ENCODE measurements at places on chromosomes 11 and 22. TPM values are rescaled to one million over a fixed set of nuclear protein-coding genes. Genes with fewer than 3 reads are reported as not detected.

PRRG4 gene
- not detected for total RNA-seq

OLFML1 gene
- total RNA-seq, result 59.7 TPM

SMIM38 gene
- 0.73 TPM for total RNA-seq

- H3K27ac ChIP-seq, result no peak overlapping the region
- H3K4me1 ChIP-seq, result no peaks in the 10 kb centered on the region
- H3K27me3 ChIP-seq, result peaks cover 7% of the 10 kb centered on the region
- H3K36me3 ChIP-seq, result no peaks in the 10 kb centered on the region
- peak; percentile 3 for DNase-seq
Observed at GRCh38 chr11:71163371-71163770, 89.0 kb downstream of the SHANK2 start.

- peak overlapping the region; percentile 98 for H3K27ac ChIP-seq
- no peaks in the 10 kb centered on the region for H3K27me3 ChIP-seq
- peaks cover 17% of the 10 kb centered on the region for H3K36me3 ChIP-seq
- DNase-seq, result no peak
- peaks cover 79% of the 10 kb centered on the region for H3K4me1 ChIP-seq
Observed at GRCh38 chr11:62556875-62557631, 10.4 kb upstream of the AHNAK start.

GRCh38 chr11:125141686-125142535 is 22.6 kb upstream of the PKNOX2 start:
- H3K4me3 ChIP-seq, result no peak overlapping the region
- peaks cover 19% of the 10 kb centered on the region for H3K4me1 ChIP-seq
- no peaks in the 10 kb centered on the region for H3K36me3 ChIP-seq
- H3K27me3 ChIP-seq, result no peaks in the 10 kb centered on the region

DNA sequence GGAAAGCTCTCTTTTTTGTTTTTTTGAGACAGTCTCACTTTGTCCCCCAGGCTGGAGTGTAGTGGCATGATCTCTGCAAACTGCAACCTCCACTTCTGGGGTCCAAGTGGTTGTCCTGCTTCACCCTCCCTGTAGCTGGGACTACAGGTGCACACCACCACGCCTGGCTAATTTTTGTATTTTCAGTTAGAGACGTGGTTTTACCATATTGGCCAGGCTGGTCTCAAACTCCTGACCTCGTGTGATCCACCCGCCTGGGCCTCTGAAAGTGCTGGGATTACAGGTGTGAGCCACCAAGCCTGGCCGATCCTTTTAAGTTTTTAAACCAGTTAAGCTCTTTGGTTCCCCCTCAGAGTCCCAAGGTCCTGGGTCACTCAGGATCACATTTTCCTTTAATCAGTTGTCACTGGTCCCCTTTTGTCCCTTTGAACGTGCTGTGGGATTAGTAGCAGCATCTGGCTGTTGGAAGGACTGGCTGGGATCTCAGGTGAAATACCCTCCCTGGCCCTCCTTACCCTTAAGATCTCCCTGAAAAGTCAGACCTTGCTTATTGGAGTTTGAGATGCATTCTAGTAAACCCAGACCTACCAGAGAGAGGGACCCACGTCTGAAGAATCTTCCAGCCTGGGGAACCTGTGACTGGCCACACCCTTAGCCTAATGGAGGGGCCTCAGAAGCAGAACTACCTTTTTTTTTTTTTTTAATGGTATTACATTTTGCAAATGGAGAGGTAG is 8.1 kb downstream of the MALAT1 start:
- H3K27me3 ChIP-seq, result no peaks in the 10 kb centered on the region
- peaks cover 26% of the 10 kb centered on the region for H3K4me1 ChIP-seq
- no peak for DNase-seq
- H3K36me3 ChIP-seq, result no peaks in the 10 kb centered on the region
- H3K27ac ChIP-seq, result no peak overlapping the region
- H3K4me3 ChIP-seq, result no peak overlapping the region

DNA sequence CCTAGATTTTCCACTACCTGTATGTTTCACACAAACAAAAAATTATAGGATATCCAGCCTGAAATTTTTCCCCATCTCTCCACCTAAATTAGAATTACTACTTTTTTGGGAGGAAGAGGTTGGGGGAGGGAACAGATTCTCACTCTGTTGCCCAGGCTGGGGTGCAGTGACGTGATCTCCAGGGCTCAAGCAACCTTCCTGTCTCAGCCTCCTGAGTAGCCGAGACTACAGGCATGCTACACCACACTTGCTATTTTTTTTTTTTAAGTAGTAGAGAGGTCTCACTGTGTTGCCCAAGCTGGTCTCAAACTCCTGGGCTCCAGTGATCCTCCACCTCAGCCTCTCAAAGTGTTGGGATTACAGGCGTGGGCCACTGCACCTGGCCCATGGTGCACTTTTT is 9.5 kb downstream of the JAML start:
- no peak overlapping the region for H3K4me3 ChIP-seq
- peaks cover 12% of the 10 kb centered on the region for H3K4me1 ChIP-seq
- no peak for DNase-seq
- H3K27ac ChIP-seq, result no peak overlapping the region

DNA sequence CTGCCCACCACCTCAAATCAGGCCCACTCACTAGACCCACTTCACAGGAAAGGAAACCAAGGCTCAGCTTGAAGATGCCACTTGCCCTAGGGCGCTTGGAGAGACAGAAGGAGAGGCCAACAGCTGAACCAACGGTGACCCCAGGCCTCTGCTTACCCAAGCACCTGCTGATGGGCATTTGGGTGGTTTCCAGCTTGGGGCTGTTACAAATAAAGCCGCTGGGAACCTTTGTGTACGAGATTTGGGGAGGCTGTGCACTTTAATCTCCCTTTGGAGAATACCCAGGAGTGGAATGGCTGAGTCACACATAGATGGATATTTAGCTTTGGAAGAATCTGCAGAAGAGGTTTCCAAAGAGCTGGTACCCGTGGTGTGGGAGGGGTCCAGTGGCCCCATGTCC is 50.9 kb upstream of the LINC01488 start:
- no peak overlapping the region for H3K4me3 ChIP-seq
- no peaks in the 10 kb centered on the region for H3K36me3 ChIP-seq
- H3K27me3 ChIP-seq, result no peaks in the 10 kb centered on the region
- no peak for DNase-seq

GRCh38 chr11:82864268-82864667 is 36.0 kb downstream of the PRCP start:
- DNase-seq, result no peak
- no peak overlapping the region for H3K4me3 ChIP-seq
- H3K27me3 ChIP-seq, result no peaks in the 10 kb centered on the region
- no peak overlapping the region for H3K27ac ChIP-seq
- H3K4me1 ChIP-seq, result peaks cover 16% of the 10 kb centered on the region

DNA sequence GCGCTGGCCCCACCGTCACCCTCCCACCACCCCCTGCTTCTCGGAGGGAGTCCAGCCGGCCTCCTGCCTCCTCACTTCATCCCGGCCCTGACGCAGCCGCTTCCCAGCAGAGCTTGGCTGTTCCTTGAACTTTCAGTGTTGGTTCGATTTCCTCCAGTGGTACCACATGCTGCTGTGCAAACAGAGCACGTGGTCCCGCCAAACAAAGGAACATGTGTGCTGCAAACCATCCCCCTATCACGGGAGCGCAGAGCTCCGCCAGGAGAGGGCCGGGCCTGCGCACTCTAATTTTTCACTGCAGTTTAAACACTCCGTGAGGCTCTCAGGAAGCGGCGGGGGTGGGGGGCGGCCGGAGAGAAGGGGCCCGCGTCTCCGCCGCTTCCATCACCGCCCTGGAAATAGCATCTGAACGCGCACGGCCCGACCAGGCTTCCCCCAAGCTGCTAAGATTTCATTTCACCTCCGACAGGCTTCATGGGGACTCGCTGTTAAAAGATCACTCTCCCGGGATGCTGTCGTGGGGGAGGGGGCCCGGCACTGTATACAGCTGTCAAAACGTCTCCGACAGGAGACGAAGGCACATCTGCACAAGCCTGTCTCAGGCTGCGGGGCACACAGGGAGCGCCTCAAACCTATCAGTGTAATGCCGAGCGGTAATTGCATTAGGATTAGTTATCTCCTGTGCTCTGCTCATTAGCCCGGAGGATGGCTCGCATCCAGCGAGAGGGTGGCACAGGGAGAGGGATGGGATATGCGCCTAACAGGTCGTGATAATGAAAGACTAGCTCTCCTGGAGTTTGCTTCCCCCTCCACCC is 269.9 kb upstream of the SORL1-AS1 start:
- H3K27me3 ChIP-seq, result no peaks in the 10 kb centered on the region
- no peaks in the 10 kb centered on the region for H3K36me3 ChIP-seq
- DNase-seq, result peak; percentile 87

DNA sequence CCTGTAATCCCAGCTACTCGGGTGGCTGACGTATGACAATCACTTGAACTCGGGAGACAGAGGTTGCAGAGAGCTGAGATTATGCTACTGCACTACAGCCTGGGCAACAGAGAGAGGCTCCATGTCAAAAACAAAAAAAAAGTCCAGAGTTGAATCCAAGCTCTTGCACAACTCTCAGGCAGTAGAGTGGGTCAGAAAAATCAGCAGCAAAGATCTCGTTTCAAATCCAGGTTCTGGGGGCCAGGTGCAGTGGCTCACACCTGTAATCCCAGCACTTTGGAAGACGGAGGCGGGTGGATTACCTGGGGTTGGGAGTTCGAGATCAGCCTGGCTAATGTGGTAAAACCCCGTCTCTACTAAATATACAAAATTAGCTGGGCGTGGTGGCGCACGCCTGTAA is 24.9 kb downstream of the CLPB start:
- H3K27me3 ChIP-seq, result no peaks in the 10 kb centered on the region
- H3K4me3 ChIP-seq, result no peak overlapping the region
- peaks cover 14% of the 10 kb centered on the region for H3K4me1 ChIP-seq
- H3K36me3 ChIP-seq, result peaks cover 3% of the 10 kb centered on the region
- H3K27ac ChIP-seq, result no peak overlapping the region

GRCh38 chr22:45120931-45121330 is 42.8 kb upstream of the NUP50 start:
- peaks cover 27% of the 10 kb centered on the region for H3K27me3 ChIP-seq
- peaks cover 4% of the 10 kb centered on the region for H3K4me1 ChIP-seq
- DNase-seq, result no peak
- H3K36me3 ChIP-seq, result no peaks in the 10 kb centered on the region
- no peak overlapping the region for H3K27ac ChIP-seq

DNA sequence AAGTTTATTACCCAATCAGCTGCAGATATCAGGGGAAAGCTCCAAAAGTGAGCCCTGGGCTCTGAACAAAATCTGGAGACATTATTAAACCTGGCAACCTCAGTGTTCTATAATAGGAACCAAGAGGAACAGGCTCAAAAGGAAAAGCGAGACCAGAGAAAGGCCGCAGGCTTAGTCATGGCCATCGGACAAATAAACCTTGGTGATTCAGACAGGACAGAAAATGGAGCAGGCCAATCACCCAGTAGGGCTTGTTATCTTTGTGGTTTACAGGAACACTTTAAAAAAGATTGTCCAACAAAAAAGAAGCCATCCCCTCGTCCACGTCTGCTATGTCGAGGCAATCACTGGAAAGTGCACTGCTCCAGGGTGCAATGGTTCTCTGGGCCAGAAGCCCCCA is 7.7 kb upstream of the PANX1 start:
- no peaks in the 10 kb centered on the region for H3K4me1 ChIP-seq
- no peaks in the 10 kb centered on the region for H3K27me3 ChIP-seq
- no peak overlapping the region for H3K4me3 ChIP-seq
- DNase-seq, result no peak
- no peak overlapping the region for H3K27ac ChIP-seq
